ENCODE measurements at places on chromosomes 2 and 18.

DNA sequence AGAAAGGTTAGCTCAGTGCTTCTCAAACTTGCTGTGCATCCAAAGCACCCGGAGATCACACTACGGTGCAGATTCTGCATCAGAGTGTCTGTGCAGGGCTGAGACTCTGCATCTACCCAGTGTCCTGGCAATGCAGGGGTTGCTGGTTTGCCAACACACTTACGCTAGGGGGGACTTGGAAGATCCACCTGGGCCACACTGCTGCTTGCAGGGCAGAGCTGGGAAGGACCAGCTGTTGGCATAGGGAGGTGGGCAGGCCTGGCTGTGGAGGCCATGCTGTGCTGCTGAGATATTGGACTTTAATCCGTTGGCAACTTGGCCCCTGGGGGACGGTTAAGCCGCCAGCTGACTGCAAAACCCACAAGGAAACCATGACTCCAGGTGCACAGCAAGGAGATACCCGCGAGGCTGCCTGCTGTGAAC lies 397.6 kb upstream of the HS6ST1 start:
- DNase-seq, result no peak

- no peak for DNase-seq
Measured at GRCh38 chr18:24089515-24090337, 49.1 kb upstream of the CABYR start.

DNA sequence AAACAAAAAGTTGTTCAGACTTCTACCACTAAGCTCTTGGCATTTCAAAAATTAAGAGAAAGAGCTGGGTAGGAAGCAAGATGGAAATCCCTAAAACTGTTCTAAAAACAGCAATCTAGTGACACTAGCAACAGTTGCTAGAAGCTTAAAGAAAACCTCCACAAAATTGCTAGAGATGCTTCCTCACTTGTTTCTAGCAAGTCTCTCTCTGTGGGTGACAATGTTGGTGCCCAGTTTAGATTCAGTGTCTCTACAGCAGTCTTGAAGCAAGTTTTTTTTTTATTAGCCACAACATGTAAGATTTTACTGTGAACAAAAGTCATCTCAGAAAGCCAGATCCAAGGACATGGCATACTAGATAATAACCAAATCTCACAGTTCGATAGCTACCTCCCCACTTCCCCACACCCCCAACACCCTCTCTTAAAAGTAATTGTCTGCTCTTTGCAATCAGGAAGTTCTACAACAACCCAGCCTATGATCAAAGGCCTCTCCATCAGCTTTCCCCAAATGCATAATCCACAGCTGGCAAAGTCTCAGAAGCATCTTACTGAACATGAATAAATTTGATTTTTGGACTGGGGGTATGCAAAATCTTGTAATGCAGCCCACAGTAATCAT lies 70.0 kb downstream of the ANKRD44 start:
- DNase-seq, result no peak

DNA sequence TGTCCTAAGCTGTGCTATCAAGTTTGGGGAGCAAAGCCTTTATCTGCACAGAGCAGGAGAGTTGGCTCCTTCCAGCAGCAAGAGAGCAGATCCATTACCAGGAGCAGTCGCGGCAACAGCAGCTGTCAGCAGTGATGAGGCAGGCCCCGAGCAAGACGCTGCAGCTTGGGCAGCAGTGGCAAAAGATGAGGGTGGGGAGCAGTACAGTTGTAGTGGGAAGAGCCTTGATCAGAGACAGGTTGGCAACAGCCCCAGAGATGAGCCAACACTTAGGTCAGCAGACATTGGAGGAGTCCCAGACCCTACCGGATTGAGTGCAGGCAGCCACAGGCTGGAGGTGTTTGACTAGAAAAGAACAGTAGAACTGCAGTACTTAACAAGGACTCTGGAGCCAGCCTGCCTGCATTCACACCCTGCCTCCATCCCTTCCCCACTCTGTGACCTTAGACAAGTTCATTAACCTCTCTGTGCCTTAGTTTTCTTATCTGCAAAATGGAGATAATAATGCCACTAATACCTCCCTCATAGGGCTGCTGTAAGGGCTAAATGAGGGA lies 117.1 kb upstream of the SERTAD2 start:
- DNase-seq, result peak; percentile 50
